ENCODE measurements at places on chromosomes 16 and 17. TPM values are rescaled to one million over a fixed set of nuclear protein-coding genes. Genes with fewer than 3 reads are reported as not detected.

IKZF3 gene
- 0.04 TPM for total RNA-seq

SMARCE1 gene
- total RNA-seq: 90.8 TPM

SLC16A11 gene
- not detected for total RNA-seq

KCNAB3 gene
- total RNA-seq: 13.8 TPM

GRCh38 chr17:80694085-80694991, 149.7 kb downstream of the RPTOR start:
- no peaks in the 10 kb centered on the region for H3K4me1 ChIP-seq
- no peaks in the 10 kb centered on the region for H3K27me3 ChIP-seq
- H3K27ac ChIP-seq: no peak overlapping the region

DNA sequence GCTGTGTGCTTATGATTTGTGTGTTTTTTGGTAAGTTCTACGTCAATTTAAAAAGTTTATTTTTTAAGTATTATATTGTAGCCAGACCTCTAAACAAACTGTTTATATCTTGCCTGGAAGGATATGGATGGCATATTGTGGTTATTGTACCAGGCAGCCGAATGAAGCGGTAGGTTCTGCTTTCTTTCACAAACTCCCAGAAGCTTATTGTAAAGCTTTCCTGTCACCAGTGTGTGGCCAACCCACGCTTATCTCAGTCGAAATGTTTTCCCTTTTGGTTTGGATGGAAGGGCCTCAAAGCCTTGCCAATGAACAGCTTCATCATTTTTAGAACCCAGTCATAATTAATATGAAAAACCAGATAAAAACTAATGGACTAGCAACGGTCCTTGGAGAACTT, 53.1 kb downstream of the CYB5B start:
- peaks cover 39% of the 10 kb centered on the region for H3K36me3 ChIP-seq
- H3K27ac ChIP-seq: peak overlapping the region; percentile 33
- no peak for DNase-seq
- peaks cover 17% of the 10 kb centered on the region for H3K4me1 ChIP-seq
- no peaks in the 10 kb centered on the region for H3K27me3 ChIP-seq

DNA sequence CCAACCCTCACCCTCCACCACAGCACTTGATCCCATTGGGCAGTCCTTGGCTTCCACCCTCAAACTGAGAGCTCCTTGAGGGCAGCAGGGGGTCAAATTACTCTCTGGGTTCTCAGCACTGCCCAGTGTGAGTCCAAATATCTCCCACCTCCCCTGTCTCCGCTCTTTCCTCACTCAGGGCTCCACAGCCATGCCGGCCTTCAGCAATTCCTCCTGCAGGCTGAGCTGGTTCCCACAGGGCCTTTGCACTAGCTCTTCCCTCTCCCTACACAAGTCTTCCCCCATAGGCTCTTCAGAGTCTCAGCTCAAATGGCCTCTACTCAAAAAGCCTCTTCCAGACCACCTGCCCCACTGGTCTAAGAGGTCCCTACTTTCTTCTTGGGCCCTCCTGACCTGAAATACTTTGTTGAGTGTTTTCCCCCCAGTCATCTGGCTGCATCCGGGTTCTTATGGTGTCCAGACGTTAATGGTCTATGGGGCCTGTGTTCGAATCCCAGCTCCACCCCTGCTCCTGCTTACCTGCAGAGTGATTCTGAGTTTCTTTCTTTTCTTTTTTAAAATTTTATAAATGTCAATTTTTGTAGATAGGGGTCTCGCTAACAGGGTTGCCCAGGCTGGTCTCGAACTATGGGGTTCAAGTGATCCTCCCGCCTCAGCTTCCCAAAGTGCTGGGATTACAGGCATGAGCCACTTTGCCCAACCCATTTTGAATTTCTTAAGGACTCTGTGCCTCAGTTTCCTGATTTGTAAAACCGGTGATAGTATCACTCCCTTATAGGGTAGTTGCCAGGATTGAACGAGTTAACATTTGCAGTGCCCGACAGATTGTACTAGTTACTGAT, 973 bp upstream of the IL4R start:
- peaks cover 38% of the 10 kb centered on the region for H3K4me1 ChIP-seq
- peak overlapping the region; percentile 91 for H3K4me3 ChIP-seq
- no peak for DNase-seq
- H3K36me3 ChIP-seq: no peaks in the 10 kb centered on the region
- H3K27ac ChIP-seq: peak overlapping the region; percentile 98

DNA sequence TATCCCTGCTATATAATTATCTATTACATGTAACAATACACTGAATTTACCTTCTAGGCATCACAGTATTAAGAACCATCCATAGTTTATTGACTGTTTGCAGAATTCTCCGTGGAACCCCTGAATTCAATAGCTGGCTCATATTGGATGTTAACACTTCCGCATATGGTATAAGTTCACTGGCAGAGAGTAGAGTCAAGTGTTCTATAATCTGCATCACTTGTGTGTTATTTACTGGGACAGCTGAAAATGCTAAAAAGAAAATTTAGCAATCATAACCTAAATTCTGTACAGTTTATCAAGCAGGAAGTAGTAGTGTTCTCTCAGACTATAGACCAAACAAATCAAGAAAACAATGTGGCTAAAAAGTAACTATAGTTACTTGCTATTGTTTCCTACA, 14.5 kb upstream of the BRIP1 start:
- peaks cover 21% of the 10 kb centered on the region for H3K36me3 ChIP-seq
- no peak overlapping the region for H3K27ac ChIP-seq
- H3K4me3 ChIP-seq: no peak overlapping the region
- H3K4me1 ChIP-seq: no peaks in the 10 kb centered on the region
- no peaks in the 10 kb centered on the region for H3K27me3 ChIP-seq

DNA sequence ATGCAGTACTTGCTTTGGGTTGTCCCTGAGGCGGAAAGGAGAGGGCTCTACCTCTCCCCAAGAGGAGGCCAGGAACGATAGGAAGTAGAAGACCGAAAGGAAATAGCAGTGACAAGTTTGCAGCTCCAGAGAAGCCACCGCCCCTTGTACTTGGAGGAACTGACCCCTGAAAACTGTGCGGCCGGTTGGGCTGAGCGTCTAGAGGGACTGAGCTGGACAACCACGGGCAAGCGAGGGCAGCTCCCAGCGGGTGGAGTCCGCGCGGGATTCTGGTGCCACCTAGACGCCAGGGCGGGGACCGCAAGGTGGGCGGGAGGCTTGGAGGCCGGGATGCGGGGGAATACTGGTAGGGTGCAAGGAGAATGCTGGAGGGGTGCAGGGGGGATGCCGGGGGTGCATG, 1.3 kb upstream of the SLC6A4 start:
- H3K4me3 ChIP-seq: no peak overlapping the region
- no peak overlapping the region for H3K27ac ChIP-seq
- no peaks in the 10 kb centered on the region for H3K4me1 ChIP-seq
- H3K36me3 ChIP-seq: no peaks in the 10 kb centered on the region
- peak; percentile 49 for DNase-seq

DNA sequence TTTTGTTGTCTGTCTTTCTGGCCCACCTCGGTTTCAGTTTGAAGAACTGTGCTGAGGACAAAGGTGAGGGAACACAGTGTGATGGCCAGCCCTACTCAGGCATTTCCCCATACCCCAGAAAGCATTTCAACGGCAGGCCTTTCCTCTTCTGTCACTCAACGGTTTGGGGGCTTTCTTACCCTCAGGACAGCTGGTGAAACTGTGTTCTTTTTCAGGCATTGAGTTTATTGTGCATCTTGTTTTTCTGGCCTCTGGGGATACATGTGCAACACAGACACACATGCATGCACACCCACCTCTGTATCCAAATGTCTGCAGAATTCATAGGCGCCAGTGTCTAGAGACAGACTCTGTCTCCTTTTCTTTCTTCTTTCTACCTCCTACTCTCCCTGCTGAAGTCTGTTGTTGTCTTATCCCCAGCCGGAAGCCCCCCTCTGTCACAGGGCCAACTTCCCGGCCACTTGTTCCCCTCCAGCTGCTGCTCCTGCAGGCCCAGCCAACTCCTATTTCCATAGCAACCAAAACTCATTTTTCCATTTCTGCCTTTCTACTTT, 17.0 kb downstream of the CHD9 start:
- H3K4me3 ChIP-seq: no peak overlapping the region
- no peak overlapping the region for H3K27ac ChIP-seq
- no peaks in the 10 kb centered on the region for H3K27me3 ChIP-seq
- DNase-seq: no peak
- no peaks in the 10 kb centered on the region for H3K36me3 ChIP-seq
- no peaks in the 10 kb centered on the region for H3K4me1 ChIP-seq

- DNase-seq: no peak
- H3K27ac ChIP-seq: no peak overlapping the region
- no peaks in the 10 kb centered on the region for H3K27me3 ChIP-seq
- no peaks in the 10 kb centered on the region for H3K4me1 ChIP-seq
- H3K4me3 ChIP-seq: no peak overlapping the region
- H3K36me3 ChIP-seq: no peaks in the 10 kb centered on the region
These were observed 683.7 kb upstream of the SALL1 start for GRCh38 chr16:51834794-51835193.

DNA sequence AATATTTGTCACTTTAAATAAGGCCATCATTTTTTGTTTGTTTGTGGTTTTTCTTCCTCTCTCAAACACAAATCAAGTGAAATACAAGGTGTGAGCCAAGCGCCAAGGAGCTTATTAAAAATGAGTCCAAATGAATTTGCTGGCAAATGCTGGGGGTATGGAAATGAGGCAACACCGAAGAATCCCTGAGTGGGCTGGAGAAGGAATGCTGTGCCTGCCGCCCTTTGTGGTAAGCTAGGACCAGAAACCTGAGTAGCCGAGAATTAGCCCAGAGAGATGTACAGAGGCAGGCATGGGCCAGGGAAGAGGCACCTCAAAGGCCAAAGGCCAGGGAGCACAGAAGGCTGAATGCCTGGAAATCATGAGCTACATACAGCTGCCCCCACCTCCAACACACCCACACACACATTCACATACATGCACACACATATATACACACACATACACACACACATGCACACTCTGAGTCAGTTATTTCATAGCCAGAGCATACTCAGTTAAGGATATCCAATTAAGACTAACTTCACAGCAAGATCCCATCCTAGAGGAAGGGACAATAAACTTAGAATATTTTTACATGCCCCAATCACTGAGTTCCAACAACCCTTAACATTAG, 266.1 kb upstream of the DYNLRB2 start:
- no peak overlapping the region for H3K4me3 ChIP-seq
- no peaks in the 10 kb centered on the region for H3K36me3 ChIP-seq
- DNase-seq: no peak
- H3K27me3 ChIP-seq: peaks cover 9% of the 10 kb centered on the region
- no peak overlapping the region for H3K27ac ChIP-seq
- H3K4me1 ChIP-seq: no peaks in the 10 kb centered on the region

DNA sequence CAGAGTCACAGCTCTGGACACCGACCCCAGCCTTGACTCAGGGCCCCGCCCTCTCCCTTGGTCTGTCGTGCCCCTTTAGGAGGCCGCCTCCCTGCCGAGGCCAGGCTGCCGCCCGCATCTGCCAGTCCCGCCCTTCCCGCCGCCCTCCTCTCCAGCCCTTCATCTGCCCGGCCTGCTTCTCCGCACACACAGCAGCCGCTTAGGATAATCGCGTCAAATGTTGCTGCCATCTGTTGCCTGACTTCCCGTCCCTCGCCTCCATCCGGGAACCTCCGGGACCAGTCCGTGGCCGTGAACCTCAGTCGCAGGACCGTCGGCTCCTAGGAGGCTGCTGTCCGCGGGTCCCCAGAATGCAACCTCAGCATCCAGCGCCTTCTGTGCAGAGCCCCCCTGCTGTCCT, 11.9 kb downstream of the GSE1 start:
- no peak overlapping the region for H3K4me3 ChIP-seq
- no peaks in the 10 kb centered on the region for H3K27me3 ChIP-seq
- H3K36me3 ChIP-seq: peaks cover 6% of the 10 kb centered on the region

DNA sequence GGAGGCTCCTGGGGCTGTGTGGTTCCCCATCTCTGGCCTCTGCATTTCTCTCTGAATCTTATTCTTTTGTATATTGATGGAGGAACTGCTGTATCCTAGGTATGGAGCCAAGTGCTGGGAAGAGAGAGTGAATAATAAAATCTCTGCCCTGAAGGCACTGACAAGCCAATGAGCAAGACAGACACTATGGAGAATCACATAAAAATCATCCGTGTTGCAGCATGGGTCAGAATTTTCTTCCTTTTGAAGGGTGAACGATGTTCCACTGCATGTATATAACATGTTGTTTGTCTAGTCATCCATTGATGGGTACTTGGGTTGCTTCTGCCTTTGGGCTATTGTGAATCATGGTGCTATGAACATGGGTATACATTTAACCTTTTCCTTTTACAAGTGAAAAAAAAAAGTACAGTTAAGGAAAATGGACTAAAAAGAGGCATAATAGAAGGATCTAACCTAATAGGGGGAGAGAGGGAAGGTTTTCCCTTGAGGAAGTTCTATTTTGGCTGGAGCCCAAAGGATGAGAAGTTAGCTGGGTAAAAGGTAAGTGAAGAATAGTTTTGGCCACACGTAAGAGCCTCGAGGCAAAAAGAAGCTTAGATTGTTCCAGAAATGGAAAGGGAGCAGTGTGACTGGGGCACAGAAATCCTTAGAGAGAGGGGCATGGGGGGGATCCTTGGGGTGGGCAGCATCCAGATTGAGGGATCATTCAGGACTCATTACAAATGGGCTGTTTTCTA, 32.3 kb upstream of the GNA13 start:
- no peak overlapping the region for H3K27ac ChIP-seq
- no peaks in the 10 kb centered on the region for H3K27me3 ChIP-seq
- no peak for DNase-seq
- H3K36me3 ChIP-seq: no peaks in the 10 kb centered on the region

GRCh38 chr17:14748036-14748710, 447.3 kb downstream of the HS3ST3B1 start:
- no peaks in the 10 kb centered on the region for H3K36me3 ChIP-seq
- no peak for DNase-seq
- no peak overlapping the region for H3K4me3 ChIP-seq
- H3K27ac ChIP-seq: no peak overlapping the region
- no peaks in the 10 kb centered on the region for H3K4me1 ChIP-seq

- no peaks in the 10 kb centered on the region for H3K36me3 ChIP-seq
- H3K4me3 ChIP-seq: no peak overlapping the region
- H3K4me1 ChIP-seq: no peaks in the 10 kb centered on the region
- no peaks in the 10 kb centered on the region for H3K27me3 ChIP-seq
- DNase-seq: peak; percentile 71
These were observed 54.3 kb upstream of the SREBF1 start for GRCh38 chr17:17890773-17891759.

DNA sequence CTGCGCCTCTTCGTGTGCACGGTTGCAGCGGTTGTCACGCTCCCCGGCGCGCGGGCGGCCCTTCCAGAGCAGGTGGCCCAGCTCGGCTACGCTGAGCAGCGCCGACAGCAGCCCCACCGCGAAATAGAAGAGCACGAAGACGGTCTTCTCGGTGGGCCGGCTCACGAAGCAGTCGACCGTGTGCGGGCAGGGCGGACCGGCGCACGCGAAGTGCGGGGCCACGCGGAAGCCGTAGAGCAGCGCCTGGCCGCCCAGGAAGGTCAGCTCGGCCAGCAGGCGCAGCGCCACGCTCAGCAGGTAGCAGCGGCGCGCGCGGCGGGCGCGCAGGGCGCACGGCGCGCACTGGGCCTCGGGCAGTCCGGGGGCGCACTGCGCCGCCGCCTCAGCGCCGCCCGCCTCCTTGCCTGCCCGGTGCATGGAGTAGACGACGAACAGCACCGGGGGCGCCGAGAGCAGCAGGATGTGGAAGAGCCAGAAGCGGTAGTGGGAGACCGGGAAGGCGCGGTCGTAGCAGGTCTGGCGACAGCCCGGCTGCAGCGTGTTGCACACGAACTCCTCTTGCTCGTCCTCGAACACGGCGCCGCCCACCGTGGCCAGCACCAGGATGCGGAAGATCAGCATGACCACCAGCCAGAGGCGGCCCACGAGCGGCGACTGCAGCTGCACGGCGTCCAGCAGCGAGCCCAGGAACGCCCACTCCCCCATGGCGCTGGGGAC, 1.3 kb downstream of the GJD3 start:
- H3K27me3 ChIP-seq: no peaks in the 10 kb centered on the region
- no peak overlapping the region for H3K27ac ChIP-seq
- H3K4me1 ChIP-seq: peaks cover 5% of the 10 kb centered on the region
- no peak for DNase-seq
- peak overlapping the region; percentile 69 for H3K4me3 ChIP-seq
